ENCODE measurements at places on chromosomes 4 and X. TPM values are rescaled to one million over a fixed set of nuclear protein-coding genes. Genes with fewer than 3 reads are reported as not detected.

GRCh38 chr4:130955520-130955919 lies 1859.6 kb downstream of the C4orf33 start:
- no peak for DNase-seq

- no peak for DNase-seq
Observed at GRCh38 chr4:120354381-120354780, 287.7 kb upstream of the MAD2L1 start.

DNA sequence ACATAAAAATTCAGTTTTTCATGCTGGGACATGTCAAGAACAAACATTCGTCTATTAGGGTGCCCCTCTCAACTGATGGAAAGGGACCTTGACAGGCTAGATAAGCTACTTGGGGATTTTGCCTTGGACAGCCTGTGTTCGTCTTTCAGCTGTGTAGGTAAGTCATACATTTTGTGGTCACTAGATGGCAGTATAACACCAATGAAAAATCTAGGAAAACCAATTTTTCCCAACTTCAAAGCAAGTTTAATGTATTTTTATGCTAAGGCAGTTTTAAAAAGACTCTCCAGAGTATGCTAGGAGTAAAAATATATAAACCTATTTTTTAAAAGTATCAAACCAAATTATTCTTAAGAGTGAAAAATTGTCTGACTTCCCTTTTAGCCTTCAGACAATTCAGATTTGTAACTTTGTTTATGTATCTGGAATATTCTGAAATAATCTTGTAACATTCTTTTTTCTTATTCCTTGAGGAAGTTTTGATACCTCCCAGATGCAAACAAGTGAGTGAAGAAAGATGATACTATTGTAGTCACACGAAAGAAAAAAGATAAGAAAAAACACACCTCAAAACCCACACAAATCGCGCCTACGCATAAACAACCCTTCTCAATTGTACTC lies 158.3 kb downstream of the CPE start:
- no peak for DNase-seq

GRCh38 chr4:188143731-188144130 lies 4.5 kb downstream of the TRIML1 start:
- no peak for DNase-seq

- DNase-seq: no peak
Observed at GRCh38 chr4:110666030-110666429, 43.2 kb upstream of the PITX2 start.

The MCF2 gene
- total RNA-seq: 0.52 TPM

The ITGB1BP2 gene
- 4.9 TPM for total RNA-seq

GRCh38 chr4:98745366-98745765 lies 87.0 kb upstream of the TSPAN5 start:
- no peak for DNase-seq

- DNase-seq: peak; percentile 58
Observed at GRCh38 chr4:2172161-2172560, 69.8 kb downstream of the HAUS3 start.

DNA sequence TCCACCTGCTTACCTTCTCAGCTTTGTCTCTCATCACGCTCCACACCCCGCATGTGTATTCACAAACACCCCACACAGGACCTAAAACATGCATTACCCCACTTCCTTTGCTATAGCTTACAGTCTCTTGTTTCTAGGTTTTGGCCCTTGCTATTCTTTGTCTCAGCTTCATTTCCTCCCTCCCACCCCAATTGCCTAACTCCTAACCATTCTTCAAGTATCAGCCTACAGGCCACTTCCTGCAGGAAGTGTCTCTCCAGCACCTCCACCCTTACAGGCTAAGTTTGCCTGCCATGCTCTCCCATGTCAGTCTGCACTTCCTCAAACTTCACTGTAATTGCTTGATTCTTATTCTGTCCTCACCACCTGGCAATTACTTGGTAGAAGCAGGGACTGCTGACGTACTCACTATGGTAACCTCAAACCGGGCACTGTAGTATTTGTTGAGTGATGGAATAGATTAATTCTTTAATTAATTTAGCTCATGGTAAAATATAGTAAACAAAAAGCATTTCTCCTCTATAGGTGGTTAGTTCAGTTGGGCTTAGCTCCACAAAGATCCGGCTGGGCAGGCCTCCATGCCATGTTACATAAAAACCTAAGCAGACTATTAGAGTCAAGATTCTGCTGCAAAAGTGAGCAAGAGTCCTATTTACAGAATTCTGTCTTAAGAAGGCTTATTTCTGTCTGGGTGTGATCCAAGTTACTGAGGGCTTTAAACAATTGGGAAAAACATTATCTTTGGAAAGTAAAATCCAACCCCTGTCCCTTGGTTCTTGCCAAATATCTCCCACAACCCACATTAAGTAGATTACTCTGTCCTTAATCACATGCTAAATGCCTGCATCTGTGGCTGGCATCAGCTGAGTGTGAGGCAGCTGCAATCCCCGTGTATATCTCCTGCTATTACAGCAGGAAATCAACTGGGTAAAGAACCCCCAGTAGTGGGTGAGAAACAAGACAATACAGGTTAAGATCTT lies 124.7 kb upstream of the CPEB2 start:
- DNase-seq: no peak

The NDP gene
- total RNA-seq: not detected

- no peak for DNase-seq
Observed at GRCh38 chrX:110228453-110228852, 89.4 kb downstream of the AMMECR1 start.

All from activated T-helper 1 cell treated with anti-CD3 and anti-CD28 coated beads, Interleukin-12 subunit alpha, Interleukin-12 subunit beta, Interleukin-2, Interleukin-4 antibody, amounts not matched to agents 30 ng/mL and 10 ng/mL and 1 ng/mL, durations not matched to agents 14 hours and 24 hours and 36 hours (primary cell).